ENCODE measurements at places on chromosomes 12 and 14.

DNA sequence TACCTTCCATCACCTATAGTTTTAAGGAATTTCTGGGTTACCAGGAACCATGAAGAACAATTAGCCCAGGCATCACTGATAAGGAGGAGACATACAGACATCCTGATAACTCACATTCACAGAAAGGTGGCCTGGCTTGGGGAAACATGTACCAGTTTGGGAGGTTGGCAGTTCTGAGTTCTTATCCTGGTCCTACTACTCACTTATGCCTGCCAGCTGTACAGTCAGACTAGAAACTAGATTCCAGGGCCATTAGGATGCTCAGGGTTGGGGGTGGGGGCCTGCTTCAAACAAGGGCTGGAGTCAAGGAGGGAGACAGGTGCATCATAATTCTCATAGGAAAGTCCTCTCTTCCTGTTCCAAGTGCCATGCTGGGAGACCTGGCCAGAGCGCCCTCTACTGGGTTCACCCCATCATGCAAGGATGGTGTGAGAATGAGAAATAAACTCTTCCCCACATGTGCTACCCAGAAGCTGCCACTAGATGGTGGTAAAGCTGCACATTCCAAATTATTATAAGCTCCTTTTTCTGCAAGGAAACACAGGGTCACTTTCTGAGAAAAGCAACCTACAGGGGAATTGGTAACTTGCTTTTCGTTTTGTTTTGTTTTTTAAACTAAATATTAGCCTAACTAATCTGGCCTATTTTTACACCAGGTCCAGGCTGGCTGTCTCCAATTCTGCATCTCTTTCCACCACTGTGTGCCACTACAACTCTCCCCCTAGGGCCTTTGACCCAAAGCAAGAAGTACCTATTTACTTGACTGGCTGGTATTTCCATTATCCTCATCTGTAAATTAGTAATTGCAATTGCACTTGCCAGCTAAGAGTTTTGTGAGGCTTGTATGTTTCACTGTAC lies 14.5 kb downstream of the OAS2 start:
- DNase-seq, result peak; percentile 86

- no peak for DNase-seq
These were observed 147.7 kb upstream of the SYT10 start for GRCh38 chr12:33587354-33587753.

- DNase-seq, result no peak
These were observed 1193.3 kb downstream of the FLRT2 start for GRCh38 chr14:86723254-86723624.

GRCh38 chr14:95313707-95314106 lies 6.0 kb downstream of the CLMN start:
- DNase-seq, result no peak

- DNase-seq, result no peak
These were observed 140.0 kb downstream of the DAD1 start for GRCh38 chr14:22448905-22449599.

DNA sequence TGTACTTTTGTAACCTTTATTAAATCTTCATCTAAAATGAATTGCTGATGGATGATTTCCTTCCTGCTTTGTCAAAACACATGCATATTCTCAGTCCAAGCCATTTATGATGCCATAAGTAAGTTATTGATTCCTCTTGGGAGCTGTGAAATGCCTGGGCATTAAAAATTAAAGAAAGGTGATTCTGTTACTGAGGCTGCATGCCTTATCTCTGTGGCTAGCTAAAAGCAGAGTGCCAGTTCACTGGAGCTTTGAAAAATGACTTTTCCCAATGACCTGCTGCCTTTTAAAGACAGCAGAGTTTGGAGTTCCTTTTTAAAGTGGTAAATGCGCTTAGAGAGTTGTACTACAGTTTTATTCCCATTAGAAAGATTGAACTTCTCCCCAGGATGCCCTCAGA lies 152.1 kb downstream of the TMTC2 start:
- DNase-seq, result peak; percentile 54

DNA sequence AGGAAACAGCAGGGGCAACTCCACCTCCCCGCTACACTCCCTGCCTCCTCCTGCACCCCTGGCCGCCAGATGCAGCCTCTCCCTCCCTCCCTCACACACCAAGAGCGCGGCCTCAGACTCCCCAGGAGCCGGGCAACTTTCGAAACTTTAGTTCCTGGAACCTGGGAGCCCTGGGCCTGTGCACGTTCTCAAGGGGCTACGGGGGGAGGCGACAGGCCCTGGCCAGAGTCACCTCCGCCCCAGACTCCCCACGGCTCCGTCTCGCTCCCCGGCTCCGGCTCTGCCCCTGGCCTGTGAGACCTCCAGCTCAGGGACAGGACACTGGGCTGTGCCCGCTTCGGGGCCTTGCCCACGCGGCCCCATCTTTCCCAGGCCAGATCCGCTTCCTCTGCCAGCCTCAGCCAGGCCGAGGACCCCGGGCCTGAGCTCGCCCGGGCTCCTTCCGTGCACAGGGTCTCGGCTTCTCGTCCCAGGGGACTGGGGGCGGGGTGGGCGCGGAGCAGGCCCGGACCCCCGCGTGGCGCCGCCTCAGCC lies 5.5 kb downstream of the AMN start:
- DNase-seq, result no peak

- peak; percentile 23 for DNase-seq
These were observed 142.3 kb downstream of the PCNX1 start for GRCh38 chr14:71049435-71050133.

DNA sequence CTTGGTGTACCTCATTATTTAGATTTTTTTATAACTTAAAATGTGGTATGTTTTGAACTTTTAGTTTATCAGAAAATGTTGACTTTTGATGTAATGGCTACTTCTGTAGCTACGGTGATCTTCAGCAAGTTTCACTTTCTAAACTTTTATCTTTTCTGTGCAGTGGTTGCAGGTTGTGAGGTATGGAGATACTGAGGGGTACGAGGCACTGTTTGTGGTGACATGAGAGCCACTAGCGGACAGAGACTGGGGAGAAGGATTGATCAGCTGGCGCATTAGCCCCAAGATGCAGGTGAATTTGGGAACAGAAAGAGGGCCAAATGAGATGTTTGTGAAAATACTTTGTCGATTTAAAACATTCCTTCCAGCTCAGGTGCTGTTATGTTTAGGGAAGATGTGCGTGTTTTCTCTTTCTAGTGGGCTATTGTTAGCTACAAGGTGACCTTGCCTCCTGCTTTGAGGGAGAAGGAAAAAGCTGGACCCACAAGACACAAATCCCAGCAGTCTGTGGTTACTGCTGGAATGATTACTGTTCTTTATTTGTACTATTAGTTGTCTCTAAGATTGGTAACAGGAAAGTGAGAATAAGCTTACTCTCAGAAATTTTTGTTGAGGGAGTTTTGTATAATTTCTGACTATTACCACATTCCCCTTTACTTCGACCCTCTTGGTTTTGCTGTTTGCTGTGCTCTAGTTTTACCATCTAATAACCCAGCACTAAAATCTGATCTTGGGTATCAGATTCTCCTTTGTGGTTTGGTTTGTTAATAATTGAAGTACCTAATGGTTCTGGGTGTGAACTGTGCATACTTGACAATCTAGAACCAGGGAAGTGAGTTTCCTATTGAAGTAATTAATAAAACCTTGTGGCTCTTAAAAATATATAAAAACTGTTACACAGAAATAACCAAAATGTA lies 61.7 kb downstream of the FBXO34 start:
- DNase-seq, result no peak

DNA sequence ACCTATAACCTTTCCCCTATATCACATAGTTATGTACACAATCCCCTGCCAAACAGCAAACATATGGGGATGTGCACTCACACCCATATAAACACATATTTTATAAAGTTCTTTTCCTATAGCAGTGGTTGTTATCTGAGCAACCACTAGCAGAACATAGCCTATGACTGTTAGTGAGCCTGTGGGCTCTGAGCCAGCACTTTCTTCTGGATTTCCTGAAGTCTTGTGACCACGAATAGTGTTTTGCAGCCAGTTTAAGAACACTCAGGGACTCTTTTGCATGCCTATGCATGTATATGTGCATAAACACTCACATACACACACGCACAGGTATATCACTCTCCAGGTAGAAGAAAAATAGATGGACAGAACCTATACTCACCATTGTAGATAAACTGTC lies 17.1 kb downstream of the TESPA1 start:
- DNase-seq, result no peak

DNA sequence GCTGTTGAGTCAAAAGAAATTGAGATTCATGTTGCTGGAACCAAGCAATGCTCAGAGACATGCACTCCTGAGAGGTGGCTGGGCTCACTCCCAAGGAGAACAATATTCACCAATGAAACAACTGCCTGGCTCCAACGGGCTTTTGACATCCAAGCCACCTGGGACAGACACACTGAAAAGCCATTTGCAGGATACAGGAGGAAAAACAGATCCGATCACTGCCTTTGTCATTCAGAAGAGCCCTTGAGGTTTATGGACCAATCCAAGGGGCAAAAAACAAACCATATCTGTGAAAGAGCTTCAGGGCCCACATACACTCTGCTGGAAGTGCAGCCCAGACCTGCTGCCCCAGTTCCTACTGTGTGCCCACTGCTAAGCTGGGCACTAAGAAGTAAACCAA lies 277.5 kb downstream of the NUAK1 start:
- DNase-seq, result no peak

- no peak for DNase-seq
These were observed 3.5 kb upstream of the LRTM2 start for GRCh38 chr12:1816730-1817348.

DNA sequence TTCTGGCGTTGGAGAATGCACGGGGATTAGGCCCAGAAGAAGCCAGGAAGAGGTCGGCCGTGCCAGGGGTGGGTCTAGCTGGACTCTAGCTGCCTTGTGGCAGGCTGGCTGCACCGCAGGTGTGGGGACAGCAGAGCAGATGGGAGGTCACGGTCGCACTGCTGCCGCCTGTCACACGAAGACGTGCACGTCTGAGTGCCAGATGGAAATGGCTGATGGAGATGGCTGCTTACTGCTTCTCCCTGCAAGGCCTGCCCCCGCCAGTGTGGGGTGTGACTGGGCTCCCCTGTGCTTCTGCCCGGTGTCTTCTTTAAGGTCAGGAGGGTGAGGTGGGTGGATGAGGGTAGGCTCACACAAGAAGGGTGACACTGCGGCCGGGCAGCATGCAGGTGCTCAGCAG lies 79.0 kb downstream of the MOK start:
- DNase-seq, result no peak

DNA sequence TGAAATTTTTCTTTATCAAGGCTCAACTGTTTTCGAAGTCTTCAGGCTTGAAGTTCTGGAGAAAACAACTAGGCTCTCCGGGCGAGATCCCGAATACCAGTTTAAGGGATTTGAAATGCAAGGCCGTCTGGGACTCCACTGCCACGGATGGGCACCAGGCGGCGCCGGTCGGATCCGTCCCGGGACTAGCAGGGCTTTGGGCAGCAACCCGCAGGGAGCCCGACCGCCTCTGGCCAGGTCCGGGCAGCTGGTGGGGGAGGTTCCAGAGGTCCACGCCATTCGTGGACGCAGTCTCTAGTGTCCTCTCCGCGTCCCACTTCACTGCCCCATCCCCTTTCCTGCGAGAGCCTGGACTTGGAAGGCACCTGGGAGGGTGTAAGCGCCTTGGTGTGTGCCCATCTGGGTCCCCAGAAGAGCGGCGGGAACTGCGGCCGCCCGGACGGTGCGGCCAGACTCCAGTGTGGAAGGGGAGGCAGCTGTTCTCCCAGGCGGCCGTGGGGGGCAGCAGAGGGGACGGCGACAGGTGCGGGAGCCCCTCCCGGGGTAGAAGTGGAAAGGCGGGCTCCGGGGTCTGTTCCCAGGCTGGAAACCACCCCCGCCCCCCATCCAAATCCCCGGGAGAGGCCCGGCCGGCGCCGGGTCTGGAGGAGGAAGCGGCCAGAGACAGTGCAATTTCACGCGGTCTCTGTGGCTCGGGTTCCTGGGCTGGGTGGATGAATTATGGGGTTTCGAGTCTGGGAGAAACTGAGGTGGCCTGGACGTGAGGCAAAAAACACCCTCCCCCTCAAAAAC lies 838 bp upstream of the ERBB3 start:
- DNase-seq, result peak; percentile 76

DNA sequence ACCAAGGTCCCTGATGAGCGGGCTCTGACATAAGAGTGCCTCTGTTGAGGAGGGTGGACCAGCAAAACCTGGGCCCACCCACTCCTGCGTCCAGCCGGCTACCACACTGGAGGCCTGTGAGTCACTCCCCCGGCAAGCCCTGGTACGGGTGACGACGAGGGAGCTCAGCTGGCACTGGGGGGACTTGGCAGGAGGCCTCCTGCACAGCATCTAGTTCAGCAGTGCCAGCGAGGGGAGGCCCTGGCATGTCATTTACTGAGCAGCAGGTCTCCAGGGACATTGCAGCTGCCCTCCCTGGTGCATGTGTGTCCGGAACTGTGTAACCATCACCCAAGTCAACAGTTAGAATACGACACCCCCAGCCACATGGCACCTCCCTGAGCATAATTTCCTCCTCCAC lies 24.4 kb downstream of the CD9 start:
- DNase-seq, result no peak

- DNase-seq, result no peak
These were observed 50.4 kb downstream of the ARID2 start for GRCh38 chr12:45779936-45780335.

DNA sequence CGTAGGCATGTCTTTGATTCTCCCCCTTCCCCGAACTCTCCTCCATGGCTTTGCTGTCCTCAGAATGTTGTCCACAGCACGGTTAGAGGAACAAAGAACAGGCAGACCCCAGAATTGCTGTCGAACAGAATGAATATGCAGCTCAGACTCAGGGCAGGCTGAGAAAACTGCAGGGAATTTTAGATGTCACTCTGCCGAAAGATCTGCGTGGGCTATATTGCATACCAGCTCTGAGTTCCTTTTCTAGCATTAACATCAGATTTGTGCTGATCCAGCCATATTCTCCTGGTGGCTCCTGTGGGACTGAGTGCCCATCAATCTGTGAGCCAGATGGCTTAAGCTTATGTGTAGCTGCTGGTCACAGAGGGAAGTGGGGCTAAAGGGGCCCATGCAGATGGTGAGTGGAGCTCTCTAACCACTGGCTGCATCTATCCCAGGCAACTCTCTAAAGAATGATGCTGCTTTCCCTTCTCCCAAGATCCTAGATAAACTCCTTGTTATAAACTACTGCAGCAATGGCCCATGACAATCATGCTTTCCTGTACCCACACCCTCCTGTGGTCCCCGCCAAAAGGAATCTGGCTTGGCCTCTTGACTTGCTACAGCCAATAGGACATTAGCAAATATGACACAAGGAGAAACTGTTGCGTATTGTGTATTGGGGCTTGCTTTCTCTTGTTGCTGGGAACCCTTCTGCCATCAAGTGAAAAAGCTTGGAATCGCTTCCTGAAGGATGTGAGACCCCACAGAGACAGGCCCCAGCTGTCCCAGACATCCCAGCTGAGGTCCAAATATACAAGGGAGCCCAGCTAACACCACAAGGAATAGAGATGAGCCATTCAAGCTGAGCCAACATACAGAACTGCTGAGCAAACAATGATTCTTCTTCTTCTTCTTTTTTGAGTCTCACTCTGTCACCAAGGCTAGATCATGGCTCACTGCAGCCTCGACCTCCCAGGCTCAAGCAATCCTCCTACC lies 101.3 kb downstream of the FOXN3 start:
- DNase-seq, result no peak

- DNase-seq, result no peak
These were observed 25.6 kb upstream of the PTHLH start for GRCh38 chr12:27998170-27998569.

Measured in A673 (cell line).